Central memory CD4-positive, alpha-beta T cell (primary cell): ENCODE measurements at places on chromosomes 7 and 10.

DNA sequence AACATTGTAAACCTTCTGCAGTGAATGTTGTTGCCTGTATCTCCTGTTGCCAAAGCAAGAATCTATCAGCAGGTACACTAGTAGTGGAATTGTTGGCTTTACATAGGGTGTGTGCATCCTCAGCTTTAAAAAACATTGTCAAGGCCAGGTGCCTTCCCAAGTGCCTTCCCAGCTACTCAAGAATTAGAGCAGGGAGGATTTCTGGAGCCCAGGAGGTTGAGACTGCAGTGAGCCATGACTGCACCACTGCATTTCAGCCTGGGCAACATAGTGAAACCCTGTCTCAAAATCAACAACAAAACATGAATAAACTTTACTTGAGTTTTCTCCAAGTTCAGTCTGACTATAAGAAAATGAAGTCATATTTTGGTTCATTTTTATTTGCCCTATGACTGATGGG lies 217.3 kb downstream of the CCSER2 start:
- no peak for DNase-seq

DNA sequence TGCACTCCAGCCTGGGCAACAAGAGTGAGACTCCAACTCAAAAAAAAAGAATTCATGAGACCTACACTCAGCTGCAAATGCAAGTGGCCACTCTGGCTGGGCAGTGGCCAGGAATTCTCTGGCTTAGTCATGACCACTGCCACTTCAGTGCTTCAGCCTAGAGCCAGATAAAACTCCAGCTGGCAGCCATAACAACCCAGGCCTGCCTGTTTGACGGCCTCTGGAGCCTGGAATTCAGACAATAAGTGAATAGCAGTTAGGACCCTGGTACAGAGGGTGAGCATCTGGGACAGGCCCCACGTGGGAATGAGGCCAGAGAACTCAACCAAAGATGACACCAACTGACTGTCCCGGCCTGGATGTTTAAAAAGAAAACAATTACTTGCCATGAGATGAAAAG lies 18.9 kb downstream of the RCC1L start:
- DNase-seq, result no peak

DNA sequence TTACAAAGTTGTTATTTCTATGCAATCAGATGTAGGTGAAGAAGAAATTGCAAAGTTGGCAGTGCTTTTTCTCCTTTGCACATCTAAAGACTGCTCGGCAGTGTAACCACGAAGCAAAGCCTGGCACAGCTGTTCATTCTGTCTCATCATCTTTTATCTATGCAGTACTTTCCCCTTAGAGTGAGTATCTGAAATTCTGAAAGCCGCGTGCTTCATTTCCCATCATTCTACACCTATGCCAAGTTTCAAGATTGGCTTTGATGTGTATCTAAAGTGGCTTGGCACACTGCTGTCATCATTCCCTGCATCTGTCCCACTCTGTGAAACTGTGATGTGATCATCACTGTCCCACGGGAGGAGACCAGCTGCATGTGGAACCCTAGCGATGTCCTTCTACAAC lies 15.2 kb downstream of the SOSTDC1 start:
- DNase-seq, result no peak

DNA sequence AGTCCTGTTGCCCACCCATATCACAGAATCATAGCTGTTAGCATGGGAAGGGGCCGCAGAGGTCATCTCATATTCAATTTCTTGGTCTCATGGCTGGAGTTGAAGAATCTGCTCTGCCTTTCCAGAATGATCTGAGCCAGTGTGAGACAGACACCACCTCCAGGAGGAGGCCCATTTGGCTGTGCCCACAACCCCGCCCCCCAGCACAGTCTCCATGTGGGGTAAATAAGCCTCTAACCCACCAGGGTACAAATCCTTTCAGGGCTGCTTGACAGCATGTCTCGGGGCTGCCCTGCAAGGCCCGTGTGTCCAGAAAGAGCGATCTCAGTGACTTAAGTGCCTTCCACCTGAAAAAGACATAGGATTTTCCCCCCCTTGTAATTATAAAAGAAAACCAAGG lies 137.5 kb downstream of the DLG5 start:
- DNase-seq, result no peak

GRCh38 chr10:100151723-100152300 lies 34.0 kb downstream of the ERLIN1 start:
- no peak for DNase-seq

DNA sequence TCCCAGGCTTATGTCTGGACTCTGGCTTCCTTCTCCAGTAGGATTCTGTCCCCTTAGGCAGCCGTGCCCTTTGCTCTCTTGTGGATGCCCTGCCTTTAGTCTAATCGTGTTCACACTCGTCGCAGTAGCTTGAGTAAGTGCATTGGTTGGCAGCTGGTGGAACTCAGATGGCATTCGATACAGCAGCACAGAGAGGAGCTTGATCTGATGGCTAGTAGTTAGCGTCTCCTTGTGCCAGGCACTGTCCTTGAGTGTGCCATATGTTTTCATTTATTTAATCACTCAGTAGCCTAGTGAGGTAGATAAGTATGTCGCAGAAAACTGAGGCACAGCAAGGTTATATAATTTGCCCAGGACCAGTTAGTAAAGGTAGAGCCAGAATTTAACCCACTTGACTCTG lies 18.2 kb upstream of the PARP12 start:
- no peak for DNase-seq

GRCh38 chr10:5679606-5680005 lies 5.0 kb upstream of the TASOR2 start:
- DNase-seq, result no peak

DNA sequence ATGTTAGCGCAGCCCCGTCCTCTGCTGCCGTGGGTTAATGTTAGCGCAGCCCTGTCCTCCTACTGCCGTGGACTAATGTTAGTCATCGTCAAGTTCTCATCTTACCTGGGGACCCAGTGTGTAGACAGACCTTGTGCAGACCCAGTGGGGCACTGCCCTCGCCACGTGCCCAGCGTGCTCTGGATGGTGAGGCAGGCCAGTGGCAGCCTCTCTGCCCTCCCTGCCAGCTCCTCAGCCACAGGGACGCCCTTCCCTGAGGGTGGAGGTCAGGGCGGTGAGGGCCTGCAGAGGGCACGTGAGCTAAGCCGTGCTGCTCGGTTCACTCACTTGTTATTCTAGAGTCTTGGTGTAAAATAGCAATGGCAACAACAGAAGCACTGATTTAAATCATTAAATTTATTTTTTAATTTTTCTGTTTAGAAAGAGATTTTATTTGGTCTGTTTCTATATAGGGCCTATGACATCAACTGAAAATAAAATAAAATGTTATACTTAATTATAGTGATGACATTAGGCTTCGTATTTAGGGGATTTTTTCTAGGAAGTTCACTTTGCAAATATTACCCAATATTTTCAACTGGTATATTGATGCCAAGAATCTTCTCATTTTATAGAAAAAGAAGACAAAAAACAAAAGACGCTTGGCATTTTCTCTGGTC lies 48.4 kb downstream of the NKX6-2 start:
- no peak for DNase-seq

DNA sequence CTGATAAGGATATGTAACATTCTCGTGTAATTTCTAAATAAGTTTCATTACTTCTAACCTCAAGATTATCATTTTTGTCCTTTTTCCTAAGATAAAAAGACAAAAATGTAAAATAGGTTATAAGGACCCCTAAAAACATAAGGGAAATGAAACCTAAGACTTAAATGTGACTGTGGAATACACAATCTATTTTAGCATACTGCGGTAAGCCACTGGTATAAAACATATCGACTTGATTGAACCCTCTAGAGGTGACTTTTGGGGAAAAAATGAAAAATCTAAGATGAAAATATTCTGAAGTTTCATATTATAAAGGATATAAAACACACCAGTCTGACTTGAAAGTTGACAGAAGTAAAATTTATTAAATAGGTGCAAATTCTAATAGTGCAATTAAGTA lies 1.9 kb downstream of the NAMPT start:
- no peak for DNase-seq

DNA sequence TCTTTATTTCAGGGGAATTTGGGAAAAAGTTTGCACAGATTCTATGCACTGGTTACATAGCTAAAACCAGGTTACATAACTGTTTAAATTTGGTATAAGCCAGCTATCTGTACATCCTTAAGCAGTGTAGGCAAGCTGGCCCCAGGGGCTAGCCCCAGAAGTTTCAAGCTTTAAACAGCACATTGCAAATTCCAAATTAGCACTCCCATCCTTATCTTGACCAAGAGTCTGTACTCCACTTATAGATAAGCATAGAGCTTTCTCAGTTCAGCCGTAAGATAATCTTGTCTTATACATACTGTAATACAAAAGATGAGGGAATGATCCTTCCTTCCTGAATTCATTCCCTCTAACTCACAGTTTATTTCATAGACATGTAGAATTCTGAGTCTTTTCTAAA lies 109.3 kb downstream of the SPAG6 start:
- no peak for DNase-seq

DNA sequence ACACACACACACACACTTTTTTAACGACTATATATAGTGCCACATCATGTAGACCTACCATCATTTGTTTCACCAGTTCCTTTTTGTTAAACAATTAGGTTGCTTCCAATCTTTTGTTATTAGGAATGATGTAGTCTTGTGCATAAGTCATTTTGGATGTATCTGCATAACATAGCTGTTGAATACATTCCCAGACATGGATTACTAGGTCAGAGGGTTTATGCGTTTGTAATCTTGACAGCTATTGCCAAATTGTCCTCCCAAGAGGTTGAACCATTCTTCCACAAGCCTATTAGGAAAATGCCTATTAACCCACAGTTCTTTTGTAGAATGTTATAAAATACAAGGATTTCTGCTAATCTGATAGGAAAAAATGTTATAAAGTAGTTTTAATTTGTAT lies 87.3 kb downstream of the PALS2 start:
- no peak for DNase-seq
